Gastroesophageal sphincter (tissue), 4 donors: ENCODE measurements at places on chromosomes 2 and 18.

DNA sequence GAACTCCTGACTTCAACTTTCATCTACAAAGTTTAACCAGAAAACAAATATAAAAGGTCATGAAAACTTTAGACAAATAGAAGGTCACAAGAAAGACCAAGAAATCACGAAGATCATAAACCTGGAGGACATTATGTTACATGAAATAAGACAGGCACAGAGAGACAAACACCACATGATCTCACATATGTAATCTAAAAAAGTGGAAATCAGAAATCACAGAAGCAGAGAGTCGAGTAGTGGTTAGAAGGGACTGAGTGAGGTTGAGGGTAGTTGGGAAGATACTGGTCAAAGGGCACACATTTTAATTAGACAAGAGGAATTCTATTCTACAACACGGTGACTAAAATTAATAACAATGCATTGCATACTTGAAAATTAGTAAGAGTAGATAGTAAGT is 1.4 kb downstream of the GCFC2 start:
- no peak for ATAC-seq

GRCh38 chr2:136136931-136137330 is 19.0 kb upstream of the CXCR4 start:
- ATAC-seq, result no peak

DNA sequence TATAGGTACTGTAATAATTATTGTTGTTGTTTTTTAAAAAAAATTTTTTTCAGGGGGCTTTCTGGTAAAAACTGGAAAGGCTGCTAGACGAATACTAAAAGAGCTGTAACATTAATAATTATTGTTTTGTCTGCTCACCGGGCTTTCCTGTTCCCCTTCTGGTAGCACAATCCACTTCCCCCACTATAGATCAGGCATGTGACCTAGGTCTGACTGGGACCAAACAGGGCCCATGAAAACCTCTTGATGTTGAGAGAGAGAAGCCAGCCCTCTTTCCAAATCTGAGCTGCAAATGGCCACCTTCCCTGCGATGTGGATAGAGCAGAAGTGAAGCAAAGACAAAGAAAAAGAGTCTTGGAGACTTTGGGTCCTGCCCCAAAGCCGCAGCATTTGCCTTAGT is 23.4 kb downstream of the SH2D6 start:
- ATAC-seq, result no peak

DNA sequence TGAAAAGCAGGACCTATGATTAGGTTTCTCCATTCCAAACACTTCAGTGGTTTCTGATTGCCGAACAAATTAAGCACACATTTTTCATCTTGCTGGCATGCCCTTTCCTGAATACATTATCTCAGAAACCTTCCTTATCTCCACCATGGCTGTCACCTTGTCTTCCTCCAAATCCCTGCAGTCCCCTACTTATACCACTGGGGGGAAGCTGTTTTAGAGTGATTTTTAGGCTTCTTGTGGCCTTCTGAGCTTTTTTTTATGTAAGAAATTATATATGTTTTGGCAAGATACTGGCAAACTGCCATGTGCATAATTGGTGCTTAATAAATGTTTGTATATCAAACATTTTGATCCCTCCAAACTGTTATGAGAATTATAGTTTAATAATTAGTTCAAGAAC is 229.2 kb downstream of the MYT1L start:
- ATAC-seq, result no peak

GRCh38 chr2:219441451-219442255 is 7.0 kb downstream of the SPEG start:
- peak; percentile 69 for ATAC-seq

DNA sequence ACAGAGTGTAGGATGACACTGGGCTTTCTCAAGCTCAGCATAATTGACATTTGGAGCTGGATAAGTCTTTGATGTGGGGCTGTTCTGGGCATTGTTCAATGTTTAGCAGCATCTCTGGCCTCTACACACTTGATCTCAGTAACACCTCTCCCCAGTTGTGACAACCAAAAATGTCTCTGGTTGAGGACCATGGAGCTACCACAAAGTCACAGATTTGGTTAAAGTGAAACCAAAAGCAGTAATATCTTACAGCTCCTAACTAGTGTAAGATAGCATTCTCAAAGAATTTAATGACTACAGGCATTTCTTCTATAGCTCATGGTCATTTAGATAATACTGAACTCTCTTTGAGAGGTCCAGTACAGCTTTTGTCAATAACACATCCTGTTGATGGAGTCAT is 23.4 kb upstream of the PAX3 start:
- ATAC-seq, result no peak

- no peak for ATAC-seq
These were observed 5.0 kb upstream of the CHST10 start for GRCh38 chr2:100422320-100423055.

DNA sequence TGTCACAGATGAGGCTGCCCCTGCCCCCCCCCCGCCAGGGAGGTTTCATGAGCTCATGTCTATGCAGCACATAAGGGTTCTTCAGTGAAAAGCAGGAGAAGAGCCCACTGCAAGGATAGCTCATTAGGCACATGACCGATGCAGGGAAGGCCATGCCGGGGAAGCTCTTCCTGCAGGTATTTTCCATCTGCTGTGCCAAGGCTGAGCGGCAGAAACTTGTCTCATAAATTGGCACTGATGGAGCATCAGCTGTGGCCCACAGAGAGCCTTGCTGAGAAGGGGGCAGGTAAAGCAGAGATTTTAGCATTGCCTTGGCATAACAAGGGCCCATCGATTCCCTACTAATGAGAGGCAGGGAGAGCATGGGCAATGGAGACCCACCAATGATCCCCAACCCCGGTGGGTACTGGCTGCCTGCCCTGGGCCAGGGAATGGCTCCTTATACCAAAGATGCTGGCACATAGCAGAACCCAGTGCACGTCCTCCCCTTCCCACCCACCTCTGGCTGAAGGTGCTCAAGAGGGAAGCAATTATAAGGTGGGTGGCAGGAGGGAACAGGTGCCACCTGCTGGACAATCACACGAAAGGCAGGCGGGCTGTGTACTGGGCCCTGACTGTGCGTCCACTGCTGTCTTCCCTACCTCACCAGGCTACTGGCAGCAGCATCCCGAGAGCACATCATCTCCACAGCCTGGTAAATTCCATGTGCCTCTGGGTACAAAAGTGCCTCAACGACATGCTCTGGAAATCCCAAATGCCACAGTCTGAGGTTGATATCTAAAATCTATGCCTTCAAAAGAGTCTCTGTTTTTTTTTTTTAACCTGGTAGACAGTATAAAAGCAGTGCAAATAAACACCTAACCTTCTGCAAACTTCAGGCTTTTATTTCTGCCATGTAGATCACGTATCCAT is 41.4 kb downstream of the STEAP3 start:
- ATAC-seq, result no peak

DNA sequence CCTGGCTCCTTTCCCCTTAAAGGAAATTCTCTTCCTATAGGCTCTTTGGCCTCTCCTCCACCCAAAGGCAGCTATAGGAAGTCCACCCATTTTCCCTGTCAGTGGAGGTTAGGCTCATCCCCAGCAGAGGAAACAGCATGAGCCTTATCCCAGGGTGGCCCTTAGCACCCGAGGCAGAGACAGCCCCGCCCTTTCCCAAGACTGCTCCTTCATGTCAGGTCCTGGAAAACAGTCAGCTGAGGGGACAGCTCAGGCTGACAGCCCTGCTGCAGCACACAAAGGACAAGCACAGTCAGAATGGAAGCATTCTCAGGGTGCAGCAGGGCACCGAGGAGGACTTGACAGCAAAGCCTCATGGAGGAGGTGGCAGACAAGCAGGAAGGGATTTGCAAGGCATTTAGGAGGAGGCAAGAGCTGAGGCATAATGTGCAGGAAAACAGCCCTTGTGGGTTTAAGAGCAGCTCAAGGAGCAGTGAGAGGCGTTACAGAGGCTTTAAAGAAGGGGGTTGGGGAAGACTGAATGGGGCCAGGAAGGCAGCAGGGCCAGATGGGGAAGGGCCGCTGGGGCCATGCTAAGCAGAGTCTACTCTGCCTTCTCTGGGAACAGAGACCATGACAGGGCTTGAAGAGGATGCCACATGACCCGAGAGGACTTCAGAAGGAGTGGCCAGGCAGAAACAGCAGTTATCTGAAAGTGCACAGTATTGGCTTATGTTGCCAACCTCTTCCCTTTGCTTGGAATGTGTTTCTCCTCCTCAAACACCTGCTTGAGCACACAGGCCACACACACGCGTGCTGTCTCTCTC is 216.6 kb downstream of the SH3BP4 start:
- no peak for ATAC-seq

DNA sequence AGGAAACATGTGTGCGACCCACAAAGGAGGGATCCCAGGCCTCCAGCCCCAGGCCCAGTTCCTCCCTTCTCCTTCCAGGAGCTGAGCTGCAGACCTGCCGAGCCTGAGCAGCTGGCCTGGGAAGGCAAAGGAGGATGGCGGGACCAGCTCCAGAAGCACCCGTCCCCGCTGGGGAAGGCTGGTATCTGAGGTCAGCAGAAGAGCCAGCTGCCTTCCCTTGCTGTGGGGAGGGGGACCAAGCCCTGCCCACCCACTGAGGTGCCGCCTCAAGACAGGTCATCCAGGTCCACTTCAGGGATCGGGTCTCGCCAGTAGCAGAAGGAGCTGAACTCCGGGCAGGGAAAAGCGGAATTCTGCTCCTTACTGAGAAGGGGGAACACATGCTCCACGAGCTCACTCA is 73.2 kb downstream of the EMILIN2 start:
- ATAC-seq, result no peak

DNA sequence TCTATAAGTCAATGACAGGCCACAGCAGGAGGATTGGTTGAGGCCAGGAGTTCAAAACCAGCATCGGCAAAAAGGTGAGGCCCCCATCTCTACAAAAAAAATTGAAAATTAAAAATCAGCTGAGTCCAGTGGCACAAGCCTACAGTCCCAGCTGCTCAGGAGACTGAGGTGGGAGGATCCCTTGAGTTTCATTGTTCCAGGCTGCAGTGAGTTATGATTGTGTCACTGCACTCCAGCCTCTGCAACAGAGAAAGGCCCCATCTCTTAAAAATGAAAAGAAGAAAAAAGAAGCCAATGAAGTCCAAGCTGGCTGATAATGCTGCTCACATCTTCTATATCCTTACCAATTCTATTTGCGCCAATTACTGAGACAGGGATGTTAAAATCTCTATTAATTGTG is 39.1 kb downstream of the MRPS5 start:
- ATAC-seq, result no peak

DNA sequence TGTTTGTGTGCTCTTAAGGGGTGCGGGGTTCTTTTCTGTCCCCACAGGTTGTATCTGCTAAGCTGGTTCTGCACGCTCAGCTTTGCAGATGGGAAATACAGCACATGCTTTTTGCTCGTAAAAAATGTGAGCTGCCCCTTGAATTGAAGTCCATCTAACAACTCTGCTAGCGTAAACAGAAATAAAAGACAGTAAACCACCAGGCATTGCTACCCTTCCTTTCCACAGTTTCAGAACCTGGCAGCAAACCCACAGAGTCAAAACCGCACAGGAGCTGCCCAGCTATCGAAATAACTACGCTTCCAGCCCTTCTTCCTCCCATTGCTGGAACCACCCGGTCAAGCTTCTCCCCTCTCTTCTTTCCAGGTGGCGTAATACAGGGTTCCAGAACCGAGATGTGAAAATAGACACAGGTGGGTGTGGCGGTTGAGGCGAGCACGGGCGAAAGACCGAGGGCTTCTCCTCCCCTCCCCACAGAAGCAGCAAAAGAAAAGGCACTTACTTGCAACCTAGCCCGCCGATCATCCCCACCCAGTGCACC is 479 bp downstream of the SCN9A start:
- ATAC-seq, result peak; percentile 17

- no peak for ATAC-seq
These were observed 97.2 kb upstream of the TMEM18 start for GRCh38 chr2:774436-774835.

GRCh38 chr18:49479381-49480137 is 7.5 kb downstream of the C18orf32 start:
- peak; percentile 11 for ATAC-seq

- no peak for ATAC-seq
These were observed 379.1 kb downstream of the MEIS1 start for GRCh38 chr2:66813976-66814375.

GRCh38 chr18:192801-193200 is 34.4 kb downstream of the USP14 start:
- no peak for ATAC-seq

DNA sequence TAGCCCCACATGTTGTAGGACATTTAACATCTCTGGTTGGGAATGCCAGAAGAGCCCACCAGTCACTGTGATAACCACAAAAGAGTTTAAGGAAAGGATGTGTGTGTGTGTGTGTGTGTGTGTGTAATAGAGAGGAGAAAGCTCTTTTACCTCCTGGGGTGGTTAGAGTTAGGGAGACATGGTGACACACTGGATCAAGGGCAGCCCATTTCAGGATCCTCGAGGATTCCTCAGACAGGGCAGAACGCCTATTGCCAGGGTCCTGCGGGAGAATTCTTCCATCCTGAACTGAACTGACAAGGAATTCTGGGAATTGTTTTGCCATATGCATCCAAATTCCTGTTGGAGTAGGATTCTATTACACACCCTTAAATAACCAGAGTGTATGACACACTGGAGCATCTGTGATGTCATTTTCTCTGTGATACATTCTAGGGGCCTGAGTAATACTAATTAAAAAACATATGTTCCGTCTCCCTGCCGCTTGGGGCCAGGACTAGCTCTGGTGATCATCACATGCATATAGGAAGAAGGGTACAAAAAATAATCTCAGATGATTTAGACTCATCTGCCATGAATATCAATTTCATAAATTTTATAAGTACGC is 156.4 kb upstream of the MMADHC start:
- ATAC-seq, result no peak

- no peak for ATAC-seq
These were observed 16.7 kb downstream of the POMC start for GRCh38 chr2:25151718-25152117.

DNA sequence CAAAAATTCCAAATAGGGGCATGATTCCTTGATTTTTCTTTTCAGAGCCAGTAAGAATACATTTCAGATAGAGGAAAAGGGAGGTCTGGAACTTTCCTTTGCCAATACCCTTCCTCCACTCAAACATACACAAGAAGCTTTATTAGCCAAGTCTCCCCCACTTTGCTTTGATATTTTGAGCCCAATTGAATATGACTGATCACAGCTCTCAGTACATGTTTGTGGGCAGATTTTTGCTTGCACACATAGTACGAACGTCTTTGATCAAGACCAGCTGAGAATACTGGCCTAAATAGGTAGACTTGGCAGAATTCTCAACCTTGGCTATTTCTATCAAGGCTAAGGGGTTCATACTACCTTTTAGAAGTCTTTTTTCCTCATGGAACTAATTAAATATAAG is 148.8 kb upstream of the PGAP1 start:
- no peak for ATAC-seq

- no peak for ATAC-seq
These were observed 220.0 kb downstream of the NEDD4L start for GRCh38 chr18:58264075-58264474.

GRCh38 chr2:4673025-4673489 is 969.7 kb downstream of the DCDC2C start:
- no peak for ATAC-seq

- peak; percentile 98 for ATAC-seq
These were observed at the start of gene OSBPL1A for GRCh38 chr18:24397694-24398368. Gene OSBPL1A (minus strand): TSS chr18:24397824. CDS start chr18:24377533, 20,291 bp downstream.

DNA sequence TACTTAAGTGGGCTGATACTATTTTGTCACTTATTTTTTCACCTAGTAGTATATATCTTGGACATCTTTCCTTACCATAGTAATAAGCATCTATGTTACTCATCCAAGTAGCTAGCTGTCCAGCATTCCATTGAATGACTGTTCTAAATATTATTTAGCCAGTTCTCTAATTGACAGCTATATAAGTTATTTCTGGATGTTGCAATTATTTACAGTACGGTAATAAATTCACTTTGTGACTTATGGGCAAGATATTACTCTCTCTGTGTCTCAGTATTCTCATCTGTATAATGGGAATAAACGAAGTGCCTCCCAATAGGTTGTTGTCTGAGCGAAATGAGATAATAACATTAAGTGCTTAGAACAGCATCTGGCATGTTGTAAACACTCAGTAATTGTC is 46.6 kb upstream of the AGAP1 start:
- no peak for ATAC-seq
